Cerebellar nuclear complex (tissue), 1 donor: ENCODE measurements at places on chromosomes 1 and 21.

DNA sequence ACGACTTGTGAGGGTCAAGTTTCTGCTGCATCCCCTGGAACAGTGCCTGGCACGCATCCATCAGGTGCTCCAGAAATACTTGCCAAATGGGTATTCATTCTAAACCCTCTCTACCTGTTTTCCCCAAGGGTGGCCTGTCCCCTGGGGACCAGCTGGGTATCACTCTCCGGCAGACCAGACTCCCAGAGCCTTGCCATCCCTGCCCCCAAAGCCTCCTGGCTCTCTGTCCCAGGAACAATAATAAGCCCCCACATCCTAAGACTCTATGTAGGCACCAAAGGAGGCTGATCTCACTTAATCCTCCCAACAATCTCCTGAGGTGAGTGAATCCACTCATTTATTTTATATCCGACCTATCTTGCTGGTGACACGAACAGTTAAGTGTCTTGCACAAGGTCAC lies 96.7 kb downstream of the MRPL37 start:
- no peak for DNase-seq

- no peak for DNase-seq
These were observed 356.4 kb downstream of the PTPRU start for GRCh38 chr1:29592731-29593130.

GRCh38 chr21:34008618-34009017 lies 64.8 kb upstream of the MRPS6 start:
- DNase-seq, result no peak

GRCh38 chr1:244350027-244350426 lies 101.7 kb downstream of the ADSS2 start:
- DNase-seq, result no peak

GRCh38 chr1:95829556-95829955 lies 595.5 kb downstream of the RWDD3 start:
- no peak for DNase-seq

DNA sequence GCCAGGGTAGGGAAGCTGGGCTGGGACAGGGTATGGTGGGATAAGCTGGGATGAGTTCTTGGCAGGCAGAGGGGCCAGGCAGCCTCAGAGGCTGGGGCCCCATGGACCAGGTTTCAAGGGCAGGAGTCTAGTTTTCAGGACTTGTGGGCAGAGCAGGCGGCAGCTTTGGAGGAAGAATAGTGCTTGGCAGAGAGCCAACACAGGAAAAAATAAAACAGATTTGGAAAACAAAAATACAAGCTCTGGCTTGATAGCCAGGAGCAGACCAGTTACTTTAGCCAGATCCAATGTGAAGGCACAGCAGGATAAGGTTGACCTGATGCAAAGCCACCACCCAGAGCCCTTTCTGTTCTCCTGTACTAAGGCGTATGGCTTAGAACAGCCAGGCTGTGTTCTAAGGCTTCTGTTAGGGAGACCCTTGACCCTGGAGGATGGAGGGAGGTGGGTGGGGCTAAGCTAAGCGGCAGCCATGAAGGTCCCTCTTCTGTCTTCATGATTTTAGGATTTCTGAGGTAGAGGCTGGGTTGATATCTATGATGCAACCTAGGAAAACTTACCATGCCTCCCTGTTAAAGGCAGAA lies 5.5 kb downstream of the TRAF5 start:
- no peak for DNase-seq

DNA sequence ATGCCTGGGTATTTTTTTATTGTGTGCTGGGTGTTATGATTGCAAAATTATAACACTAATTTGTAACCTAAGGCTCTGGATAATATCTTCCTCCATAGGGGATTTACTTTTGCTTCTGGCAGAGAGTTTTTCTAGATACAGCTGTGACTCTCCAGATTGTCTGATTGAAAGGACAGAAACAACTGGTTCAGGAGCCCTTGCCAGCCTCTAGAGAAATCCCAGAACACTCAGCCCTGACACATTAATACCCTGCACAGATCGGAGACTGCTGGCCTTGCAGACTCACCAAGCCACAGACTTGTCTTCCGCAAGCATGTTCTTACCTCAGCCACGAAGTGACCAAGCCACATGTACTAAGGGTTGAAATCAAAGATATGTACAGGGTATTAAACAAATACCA lies 10.7 kb downstream of the C1orf146 start:
- DNase-seq, result no peak

DNA sequence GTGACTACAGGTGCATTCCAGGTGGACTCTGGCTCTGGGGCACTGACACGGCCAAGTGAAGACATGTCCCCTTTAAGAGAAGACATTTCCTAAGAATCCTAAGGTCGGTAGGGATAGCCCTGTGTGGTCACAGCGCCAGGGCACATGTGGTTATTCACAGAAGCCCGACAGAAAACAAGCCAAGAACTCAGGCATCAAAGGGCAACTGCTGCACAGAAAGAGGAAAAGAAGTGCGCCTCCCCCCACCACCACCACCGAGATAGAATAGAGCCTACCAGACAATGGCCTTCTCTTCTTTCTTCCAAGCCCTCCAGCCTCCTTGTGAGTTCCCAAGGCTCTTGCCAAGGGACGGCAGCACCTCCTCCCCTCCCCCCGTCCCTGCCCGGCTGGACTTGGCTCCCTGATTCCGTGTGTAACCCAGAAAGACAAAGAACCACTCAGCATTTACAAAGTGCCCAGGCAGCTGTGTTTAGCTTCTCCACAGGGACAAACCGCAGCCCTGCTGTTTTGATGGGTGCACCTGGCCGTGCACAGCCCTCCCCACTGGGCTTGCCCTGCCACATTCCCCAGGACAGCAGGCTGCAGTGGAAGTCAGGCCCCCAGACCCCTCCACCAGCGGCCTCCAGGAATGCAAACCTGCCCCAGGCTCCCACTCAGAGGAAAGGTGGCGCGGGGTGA lies 30.2 kb downstream of the TMPRSS2 start:
- no peak for DNase-seq

- no peak for DNase-seq
These were observed 169.2 kb upstream of the IRF2BP2 start for GRCh38 chr1:234779160-234779538.

DNA sequence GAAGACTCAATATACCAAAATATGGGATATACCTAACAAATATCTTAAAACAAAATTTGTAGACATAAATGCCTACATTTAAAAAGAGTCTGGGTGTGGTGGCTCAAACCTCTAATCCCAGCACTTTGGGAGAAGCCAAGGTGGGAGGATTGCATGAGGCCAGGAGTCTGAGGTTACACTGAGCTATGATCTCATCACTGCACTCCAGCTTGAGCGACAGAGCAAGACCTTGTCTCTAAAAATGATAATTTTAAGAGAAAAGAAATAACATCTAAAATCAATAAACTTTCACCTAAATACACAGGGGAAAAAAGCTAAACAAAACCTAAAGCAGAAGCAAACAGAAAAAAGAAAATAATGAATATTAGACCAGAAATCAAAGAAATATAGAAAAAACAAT lies 102.7 kb upstream of the PBX1 start:
- DNase-seq, result no peak

DNA sequence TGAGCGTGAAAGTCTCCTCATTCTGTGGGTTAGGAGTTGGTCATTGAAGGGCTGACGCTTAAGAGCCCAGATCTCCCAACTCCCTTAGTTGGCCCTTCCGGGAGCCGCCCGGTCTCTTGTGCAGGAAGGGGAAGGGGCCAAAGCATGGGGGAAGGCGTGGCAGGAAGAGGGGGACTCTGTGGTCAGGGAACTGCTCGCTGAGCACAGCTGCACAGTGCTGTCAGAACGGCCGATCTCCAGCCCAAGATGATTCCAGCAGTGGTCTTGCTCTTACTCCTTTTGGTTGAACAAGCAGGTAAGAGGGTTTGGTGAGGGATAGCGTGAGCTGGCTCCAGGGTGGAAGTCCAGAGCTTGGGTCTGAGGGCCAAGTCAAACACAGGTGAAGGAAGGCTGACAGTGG lies at the start of gene FCER1G:
Gene FCER1G, plus strand, starts transcription at position 220 of the 400 bp plus-strand sequence. Its CDS starts 27 bp downstream, at position 247.
- DNase-seq, result no peak

DNA sequence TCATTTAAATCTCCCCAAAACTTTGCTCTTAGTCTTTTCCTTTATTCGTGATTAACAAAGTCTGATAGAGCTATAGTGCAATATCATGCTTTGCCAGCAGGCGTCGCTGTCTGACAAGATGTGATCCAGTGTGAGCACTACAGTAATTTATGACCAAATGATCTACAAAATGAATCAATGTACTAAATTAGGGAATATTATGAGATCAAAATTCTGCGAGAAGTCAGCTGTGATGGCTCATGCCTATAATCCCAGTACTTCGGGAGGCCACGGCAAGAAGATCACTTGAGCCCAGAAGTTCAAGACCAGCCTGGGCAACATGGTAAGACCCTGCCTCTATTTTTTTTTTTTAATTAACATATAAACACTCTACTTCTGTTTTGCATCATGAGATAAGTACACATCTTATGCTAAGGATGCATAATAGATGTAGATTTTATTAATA lies 3.6 kb upstream of the SPSB1 start:
- no peak for DNase-seq

GRCh38 chr1:110541906-110542395 lies 23.0 kb upstream of the KCNA10 start:
- DNase-seq, result peak; percentile 95

DNA sequence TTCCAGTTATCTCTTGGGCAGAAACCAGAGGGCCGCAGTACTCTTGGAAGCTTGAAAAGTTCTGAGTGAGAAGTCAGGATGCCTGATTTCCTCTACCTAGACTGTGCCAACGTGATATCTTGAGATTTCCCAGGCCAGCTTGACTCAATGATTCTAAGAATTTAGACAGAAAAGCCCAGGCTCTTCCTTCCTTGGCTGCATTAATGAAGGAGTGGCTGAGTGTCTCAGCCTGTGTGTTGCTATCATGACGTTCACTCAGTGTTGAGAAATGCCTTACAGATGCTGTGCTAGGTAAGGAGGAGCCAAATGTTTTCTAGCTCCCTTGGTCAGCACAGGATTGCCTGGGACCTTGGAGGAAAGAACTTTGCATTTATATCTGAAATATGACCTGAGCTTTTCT lies 454.1 kb upstream of the USP24 start:
- DNase-seq, result no peak

- no peak for DNase-seq
These were observed 15.3 kb downstream of the URB2 start for GRCh38 chr1:229641306-229641705.

- no peak for DNase-seq
These were observed 9.1 kb upstream of the LCE2D start for GRCh38 chr1:152654110-152654509.

DNA sequence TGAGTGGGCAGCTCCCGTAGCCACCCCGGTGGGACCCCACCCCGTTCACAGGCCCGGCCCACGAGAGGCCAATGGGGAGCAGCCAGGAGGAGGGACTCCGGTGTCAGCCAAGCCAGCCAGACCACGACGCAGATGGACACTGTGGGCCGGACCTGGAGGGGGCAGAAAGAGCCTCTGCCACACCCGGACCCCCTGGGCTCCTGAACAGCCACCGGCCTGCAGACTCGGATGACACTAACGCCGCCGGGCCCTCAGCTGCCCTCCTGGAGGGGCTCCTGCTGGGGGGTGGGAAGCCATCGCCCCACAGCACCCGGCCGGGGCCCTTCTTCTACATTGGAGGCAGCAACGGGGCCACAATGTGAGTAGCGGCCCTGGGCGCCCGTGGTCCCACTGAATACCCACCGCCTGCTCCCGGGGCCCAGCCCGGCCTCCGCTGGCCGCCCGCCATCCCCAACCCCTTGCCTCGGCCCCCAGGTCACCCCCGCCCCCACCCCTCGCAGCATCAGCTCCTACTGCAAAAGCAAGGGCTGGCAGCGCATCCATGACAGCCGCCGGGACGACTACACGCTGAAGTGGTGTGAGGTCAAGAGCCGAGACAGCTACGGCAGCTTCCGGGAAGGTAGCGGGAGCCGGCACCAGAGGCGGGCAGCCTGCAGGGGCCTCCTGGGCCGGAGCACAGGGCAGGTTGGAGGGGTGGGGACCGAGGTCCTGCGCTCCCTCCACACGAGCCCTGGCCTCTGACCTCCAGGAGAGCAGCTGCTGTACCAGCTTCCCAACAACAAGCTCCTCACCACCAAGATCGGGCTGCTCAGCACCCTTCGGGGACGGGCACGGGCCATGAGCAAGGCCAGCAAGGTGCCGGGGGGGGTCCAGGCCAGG lies 6.5 kb downstream of the TTLL10 start:
- DNase-seq, result no peak

GRCh38 chr1:53327182-53327913 lies 522 bp downstream of the LRP8 start:
- no peak for DNase-seq

- DNase-seq, result no peak
These were observed 2.4 kb downstream of the DMRTA2 start for GRCh38 chr1:50420689-50421365.

DNA sequence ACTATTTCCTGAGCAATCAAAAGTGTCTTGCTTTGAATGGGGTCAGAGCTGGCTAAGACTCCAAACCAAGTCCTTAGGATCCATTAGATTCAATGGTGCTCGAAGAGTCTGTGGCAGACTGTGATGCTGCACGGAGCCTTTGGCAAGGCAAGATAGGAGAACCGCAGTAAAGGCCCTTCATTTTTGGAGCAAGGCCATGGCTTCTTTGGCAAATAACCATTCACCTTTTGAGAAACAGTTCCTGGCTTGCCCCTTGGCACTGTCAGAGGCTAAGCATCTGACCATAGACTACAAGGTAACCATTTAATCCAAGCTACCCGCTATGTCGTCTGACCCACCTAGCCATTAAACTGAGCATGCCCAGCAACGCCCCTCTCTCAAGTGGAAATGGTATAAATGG lies 45.2 kb downstream of the EDN2 start:
- no peak for DNase-seq

GRCh38 chr1:200072636-200073285 lies 45.3 kb downstream of the NR5A2 start:
- DNase-seq, result no peak

DNA sequence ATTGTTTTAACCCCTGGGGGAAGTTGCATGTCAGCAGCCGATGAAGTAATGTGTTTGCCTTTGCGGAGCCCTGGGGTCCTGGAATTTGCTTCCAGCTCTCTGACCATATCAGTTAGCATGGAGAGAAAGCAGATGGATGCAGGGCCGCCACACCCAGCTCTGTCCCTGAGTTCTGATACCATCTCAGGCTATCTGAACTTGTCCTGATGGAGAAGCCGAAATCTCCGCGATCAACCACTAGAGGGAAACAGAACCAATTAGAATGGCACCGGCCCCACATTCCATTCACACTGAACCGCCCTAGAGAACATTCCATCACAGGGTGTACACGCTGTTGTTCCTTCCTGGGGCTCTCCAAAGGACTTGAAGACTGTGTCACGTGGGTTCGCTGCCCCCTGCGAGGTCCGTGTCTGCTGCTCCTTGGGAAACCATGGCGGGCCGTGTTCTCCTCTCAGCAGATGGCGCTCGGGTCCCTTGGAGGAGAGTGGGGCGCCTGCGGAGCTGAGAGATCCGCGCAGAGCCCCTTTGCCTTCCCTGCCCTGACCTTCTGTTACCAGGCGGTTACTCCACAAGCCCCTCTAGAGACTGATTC lies 75.4 kb downstream of the ABCA4 start:
- DNase-seq, result no peak

DNA sequence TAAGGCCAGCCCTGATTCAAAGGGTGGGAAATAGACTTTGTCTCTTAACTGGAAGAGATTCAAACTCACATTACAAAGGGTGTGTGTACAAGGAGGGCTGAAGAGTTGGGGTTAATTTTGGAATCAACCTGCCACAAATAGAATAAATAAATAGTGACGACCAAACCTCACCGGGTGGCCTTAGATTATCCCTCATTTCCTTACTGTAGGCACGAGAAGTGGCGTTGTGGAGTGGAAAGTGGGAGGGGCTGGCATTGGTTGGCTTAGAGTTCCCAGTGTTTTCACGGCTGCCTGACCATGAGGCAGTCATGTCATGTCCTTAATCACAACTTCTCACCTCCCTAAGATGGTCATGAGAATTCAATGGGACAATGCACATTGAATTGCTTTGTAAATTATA lies 21.3 kb upstream of the RUNX1 start:
- no peak for DNase-seq
